ENCODE measurements at places on chromosomes 13 and 19.

GRCh38 chr19:51493776-51494175, 7.8 kb downstream of the SIGLEC12 start:
- no peak for DNase-seq

DNA sequence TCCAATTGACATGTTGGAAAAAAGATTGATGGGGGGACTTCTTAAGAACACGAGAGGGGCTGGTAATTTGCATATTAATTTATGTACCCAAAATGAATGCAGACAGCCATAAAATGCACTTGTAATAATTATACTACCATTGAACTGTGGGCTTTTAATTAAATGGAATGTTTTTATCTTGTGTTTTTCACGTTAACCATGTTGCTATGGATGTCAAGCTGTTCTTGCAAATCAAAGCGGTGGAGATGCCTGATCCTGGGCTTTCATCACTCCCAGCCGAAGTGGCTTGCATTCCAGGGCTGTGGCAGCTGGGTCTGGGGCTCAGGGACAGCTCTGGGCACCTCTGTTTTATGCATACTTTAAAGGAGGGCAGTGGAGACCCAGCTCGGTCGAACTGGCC, 179.4 kb upstream of the TMTC4 start:
- DNase-seq, result no peak

GRCh38 chr19:50331994-50332243, 2.7 kb upstream of the KCNC3 start:
- DNase-seq, result no peak

DNA sequence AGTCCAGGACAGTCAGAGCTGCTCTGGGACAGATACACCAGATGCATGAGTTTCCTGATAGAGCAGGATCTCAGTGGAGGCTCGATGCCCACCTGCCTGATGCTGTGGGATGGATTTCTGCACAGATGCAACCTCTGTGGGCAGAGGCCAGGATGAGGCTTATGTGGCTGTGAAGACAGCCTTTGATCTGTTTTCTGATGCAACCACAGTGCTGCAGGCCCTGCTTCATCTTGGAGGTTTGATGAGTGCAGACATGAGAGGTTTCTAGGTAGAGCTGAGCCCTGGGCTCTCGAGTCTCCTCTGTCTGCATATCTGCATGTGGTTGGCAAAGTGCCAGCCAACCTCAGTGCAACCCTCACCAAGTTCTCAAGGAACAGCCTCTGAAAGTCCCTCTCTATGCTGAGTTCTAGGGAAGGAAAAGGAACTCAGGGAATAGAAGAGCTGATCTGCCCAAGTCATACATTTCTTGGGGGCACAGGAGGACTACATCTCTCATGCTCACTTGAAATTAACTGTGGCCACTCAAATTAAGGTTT, 23.1 kb upstream of the TSHZ3 start:
- no peak for DNase-seq

- no peak for DNase-seq
Observed at GRCh38 chr13:110123041-110123809, 183.7 kb downstream of the COL4A1 start.

- no peak for DNase-seq
Observed at GRCh38 chr19:49829721-49830120, 11.6 kb downstream of the MED25 start.

DNA sequence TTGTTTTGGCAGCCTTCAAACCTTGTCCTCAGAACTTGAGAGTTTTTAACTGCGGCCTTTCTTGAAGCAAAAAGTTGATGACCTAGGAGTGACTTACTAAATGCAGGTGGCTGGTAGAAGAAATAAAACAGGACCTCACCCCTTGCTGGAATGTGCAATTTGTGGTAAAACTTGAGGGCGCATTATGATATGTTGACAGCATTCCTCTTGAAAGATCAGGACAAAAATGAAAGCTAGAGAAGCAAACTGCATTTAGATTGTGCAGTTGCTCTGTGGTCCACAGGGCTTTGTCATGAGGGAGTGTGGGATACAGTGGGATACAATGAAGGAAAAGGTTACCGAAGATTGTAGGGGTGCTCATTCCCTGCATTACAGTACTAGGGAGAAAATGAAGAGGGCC, 504.2 kb downstream of the GPC6 start:
- DNase-seq, result no peak

DNA sequence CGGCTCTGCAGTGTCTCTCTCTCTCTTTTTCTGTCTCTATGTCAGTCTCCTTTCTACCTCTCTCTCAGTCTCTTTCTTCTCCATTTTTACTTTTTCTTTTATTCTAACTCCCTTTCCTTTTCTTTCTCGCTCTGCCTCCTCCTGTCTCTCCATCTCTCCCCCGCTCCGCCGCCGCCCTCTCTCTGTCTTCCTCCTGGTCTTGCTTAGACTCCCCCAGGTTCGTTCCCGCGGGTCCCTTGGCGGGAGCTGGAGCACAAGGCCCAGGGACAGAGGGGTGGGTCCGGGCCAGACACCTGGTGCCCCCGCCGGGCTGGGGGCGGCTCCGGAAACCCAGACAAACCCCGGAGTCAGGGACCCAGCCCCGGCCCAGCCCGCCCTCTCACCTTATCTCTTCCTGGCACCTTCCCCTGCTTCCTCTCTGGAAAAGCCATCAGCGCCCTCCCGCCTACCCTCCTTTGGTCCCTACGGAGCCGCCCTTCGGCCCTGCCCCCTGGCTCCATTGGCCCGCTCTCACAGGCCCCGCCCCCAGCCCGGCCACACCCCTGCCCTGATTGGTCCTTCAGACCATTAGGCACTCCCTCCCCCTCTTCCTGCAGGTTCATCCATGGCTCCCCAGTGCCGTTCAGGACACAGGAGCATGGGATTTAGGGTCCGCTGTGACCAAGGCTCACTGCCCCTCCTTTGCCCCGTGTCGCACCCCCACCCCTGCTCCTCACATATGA, 15.4 kb upstream of the NOP53 start:
- no peak for DNase-seq

DNA sequence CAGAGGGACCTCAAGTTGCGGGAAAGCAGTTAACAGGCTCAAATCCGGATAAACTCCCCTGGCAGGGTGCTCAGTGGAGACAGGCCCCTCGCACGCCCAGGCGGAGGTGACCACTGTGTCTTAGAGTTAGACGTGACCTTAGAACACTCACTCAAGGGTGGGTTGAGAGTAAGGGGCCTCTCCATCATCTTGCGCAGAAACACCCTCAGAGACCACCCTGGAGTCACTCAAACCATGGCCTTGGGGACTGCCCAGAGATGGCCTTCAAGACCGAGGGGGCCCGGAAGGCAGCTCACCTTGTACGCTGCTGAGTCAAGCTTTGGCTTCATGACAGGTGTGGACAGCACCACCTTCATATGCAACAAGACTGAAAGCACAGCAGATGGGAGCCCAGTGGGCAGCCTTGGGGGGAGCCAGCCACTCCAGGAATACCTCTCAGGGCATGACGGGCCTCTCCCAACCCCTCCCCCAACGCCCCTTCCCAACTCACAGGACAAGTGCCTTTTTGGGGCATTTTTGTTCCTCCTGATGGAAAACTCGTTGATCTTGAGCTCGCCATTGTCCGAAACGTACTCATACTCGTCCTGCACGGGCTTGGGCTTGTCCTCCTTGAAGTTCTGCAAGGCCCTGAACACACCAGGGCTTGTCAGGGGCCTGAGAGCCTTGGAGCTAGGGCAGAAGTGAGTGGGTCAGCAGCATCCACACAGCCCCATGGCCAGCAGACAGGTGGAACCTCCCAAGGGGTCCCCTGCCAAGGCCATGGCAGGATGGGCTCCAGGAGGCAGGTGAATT, 229.2 kb downstream of the TUBA3C start:
- no peak for DNase-seq

- no peak for DNase-seq
Observed at GRCh38 chr13:31043957-31044356, 111.5 kb downstream of the TEX26 start.

Measured in T-helper 9 cell (primary cell).